Amygdala (tissue), 56 donors: ENCODE measurements at places on chromosomes 3 and 15.

DNA sequence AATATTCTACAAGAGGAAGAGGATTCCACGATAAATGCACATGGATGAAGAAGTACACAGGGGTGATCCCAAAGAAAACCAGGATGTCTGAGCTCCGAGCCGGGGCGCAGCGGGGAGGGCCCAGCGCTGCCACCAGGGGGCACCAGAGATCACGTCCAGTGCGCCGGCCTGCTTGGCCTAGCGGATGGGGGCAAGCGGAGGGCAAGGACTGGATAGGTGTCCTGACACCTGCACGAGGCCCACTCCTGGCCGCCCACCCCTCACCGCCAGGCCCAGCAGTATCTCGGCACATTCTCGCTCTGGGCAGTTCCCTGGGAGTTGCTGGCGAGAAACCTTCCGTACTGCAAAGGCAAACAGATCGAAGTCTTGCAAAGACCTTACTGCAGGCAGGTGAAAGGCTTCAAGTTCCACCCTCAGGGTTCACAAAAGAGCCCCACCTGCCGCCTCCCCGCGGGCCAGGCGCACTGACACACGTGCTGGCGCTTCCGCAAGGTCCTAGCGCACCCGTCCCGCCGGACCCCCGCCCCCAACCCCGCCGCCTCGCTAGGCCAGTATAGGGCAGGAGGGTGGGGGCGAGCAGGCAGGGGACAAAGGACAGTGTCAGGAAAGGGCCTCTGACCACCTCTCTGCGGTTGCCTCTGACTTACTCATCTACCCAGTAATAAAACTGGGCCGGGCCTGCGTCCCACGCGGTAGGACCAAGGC, 3.3 kb downstream of the ANKRD63 start:
- DNase-seq, result peak; percentile 37

DNA sequence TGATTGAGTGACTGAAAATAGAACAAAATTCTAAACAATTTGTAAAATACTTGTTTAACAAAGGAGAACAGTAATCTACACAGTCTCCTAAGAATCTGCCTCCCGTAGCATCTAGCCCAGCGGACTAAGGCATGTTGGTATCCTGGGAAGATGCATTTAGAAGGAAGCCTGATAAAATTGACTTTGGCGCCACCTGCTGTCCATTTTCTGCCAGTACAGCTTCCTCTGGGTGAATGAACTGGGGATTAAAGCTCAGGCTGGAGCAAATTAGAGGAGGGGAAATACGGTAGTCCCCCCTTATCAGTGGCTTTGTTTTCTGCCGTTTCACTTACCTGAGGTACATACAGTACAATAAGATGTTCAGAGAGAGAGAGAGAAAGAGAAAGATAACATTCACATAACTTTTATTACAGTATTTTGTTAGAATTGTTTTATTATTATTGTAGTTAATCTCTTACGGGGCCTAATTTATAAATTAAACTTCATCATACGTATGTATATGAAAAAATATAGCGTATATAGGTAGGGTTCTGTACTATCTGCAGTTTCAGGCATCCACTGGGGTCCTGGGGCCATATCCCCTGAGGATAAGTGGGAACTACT, 191.6 kb downstream of the GAP43 start:
- DNase-seq, result no peak

GRCh38 chr3:49554633-49555265, 472 bp downstream of the BSN start:
- DNase-seq, result no peak

DNA sequence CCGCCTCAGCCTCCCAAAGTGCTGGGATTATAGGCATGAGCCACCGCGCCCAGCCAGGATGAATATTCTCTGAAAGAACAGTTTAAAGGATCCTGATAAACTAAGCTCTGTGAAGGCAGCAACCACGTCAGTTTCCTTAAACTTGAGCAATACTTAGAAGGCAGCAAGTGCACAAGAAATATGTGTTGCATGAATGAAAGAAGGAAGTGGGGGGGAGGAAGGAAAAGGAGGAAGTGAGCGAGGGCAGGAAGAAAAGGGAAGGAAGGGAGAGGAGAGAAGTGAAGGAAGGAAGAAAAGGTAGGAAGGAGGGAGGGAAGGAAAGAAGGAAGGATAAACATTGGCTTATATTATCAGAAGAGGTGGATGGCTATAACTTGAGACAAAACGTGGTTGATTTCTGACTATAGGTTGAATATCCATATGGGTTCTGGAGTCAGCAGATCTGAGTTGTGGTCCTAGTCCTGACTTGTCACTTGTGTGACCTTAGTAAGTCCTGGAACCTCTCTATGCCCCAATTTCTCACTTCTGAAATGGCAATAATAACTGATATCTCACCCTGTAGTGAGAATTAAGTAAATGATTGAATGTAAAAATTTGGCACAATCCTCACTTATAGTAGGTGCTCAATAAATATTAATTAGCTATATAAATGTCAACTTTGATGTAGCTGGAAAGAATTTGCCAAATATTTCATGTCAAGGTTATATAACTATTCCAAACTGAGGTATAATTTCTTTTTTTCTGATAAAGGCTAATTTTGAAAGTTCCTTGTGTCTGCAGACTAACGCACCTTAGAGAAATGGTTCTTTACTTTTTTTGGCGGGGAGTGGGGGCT, 12.0 kb upstream of the SEMA4B start:
- no peak for DNase-seq

GRCh38 chr3:49081429-49081828, 12.4 kb downstream of the QRICH1 start:
- DNase-seq, result no peak

- no peak for DNase-seq
These were observed 20.8 kb downstream of the ARHGEF3 start for GRCh38 chr3:56780936-56781335.

DNA sequence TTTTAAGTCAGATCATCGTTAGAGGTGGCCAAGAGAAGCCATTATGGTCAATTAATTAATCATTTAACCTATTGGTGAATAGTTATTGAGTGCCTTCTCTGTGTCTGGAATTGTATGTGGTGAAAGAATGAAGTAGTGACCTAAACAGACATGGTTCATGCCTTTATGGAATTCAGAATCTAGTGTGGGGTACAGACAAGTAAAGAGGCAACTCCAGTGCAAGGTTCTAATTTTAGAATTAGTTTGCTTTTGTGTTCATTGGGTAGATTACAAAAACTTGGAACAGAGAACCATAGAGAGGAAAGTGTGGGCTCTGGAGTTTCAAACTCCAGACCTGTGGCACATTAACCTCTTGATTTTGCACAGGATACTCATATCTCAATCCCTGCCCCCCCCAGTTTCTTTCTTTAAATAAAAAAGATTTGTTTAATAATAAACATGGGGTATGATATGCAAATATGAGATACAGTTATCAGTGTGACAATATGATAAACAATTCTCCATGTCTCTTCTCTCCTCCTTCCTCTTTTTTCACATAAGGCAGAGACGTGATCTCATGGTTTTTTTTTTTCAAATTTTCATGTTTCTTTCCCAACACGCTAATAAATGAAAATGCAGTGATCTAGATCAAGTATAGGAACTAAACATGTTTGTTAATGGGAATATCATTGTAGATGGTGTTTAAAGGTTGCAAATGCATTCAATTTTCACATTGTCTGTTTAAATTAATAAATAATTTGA, 117.9 kb downstream of the MITF start:
- DNase-seq, result no peak

GRCh38 chr3:65793495-65794200, 245.1 kb downstream of the MAGI1 start:
- DNase-seq, result no peak

DNA sequence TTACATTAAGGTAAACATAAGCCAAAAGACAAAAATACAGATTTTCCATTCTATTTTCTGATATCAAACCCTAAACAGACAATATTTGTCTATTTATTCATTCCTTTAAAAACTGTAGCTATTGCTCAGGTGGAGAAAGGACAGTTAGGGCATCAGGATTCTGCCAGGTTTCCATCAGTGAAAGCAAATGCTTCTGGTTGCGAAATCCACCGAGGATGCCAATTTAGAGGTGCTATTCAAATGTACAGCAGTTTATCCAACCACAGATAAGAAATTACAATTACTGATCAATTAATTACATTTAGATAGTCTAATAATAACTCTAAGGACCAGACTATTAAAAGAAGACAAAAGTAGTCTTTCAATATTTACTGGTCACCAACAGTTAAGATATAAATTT, 3.9 kb downstream of the TOMM70 start:
- no peak for DNase-seq

- no peak for DNase-seq
These were observed 22.9 kb downstream of the EXOG start for GRCh38 chr3:38519000-38519399.

DNA sequence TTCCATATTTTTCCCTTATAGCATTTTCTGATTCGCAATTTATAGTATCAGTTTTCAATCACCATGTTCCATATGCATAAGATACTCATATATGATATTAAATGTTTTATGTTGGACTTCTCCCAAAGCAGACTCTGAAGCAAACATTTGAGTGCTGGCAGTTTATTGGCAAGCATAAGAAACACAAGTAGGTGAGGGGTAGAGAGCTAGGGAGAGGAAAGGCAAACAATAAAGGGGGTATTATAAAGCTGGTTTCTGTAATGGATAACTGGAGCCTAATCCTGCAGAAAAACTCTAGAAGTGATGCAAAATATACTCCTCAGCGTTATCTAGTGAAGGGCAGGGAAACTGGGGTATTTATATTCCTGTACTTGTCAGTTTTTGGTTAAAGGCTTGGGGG, 491.5 kb upstream of the TGFBR2 start:
- no peak for DNase-seq

DNA sequence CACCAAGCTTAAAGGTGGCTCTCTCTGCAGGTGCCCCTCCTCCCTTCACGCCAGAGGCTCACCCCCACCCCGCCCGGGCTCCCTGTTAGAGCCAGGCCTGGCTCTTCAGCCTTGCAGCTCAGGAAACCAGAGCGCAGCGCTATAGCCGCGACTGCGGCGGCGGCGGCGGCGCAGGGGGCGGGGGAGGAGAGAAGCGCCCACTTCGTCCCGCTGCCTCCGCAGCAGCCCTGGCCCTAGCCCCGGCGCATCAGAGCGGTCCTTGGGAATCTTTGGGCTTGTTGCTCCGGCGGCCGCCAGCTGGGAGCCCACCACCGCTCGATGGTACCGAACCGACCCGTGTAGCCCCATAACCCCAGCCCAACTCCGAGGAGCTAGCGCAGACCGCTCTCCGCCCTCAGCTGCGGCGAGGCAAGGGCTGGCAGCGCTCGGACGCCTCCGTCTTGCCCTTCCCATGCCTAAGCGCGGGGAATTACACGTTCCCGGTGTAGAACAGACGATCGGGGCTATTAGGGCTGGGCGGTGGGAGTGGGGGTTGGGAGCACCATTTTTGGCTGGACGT, 1.2 kb downstream of the RASGRF1 start:
- no peak for DNase-seq

- no peak for DNase-seq
These were observed 41.2 kb downstream of the MYO5C start for GRCh38 chr15:52254391-52254790.

- DNase-seq, result no peak
These were observed 37.0 kb downstream of the RLBP1 start for GRCh38 chr15:89184357-89184756.

DNA sequence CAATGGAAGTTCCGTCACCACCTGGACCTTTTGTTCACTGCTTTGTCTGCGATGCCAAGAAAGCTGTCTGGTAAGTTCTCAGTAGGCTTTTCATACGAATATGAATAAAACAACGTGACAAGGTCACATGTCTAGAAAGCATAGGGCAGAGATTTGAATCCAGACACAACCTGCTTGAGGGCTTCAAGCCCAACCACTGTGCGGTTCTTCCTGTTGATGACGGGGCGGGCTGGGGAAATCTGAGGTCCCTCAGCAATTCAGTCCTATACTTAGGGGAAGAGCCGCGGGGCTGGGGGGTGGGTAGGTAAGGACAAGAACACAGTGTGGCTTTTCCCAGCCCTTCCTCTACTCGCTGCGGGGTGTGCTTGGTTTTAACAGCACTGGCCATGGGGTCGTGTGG, 32.4 kb upstream of the SMAD3 start:
- no peak for DNase-seq

DNA sequence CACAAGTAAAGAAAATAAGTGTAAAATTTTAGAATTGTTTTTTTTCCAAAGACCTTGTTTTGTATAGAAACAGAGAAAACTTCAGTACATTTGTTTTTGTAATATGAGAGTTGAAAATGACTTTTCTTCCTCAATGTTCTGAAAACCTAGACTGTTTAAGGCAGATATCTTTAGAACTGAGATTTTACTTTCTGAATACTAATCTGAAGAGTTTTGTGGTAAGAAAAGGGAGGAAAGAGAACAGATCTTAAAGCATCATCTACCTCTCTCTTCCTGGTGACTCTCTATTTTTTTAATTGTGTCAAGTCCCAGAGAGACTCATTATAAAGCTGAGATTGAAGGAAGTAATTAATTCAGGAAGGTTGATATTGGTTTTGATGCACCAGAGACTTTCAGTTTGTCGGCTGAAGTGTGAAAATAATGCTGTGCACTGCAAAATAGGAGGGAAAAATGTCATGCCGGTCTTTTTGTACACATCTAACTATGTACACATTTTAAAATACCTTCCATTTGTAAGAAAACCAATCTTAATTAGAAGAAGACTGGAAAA, 142.1 kb upstream of the NAALADL2 start:
- no peak for DNase-seq
